Endodermal cell (in vitro differentiated cells): ENCODE measurements at places on chromosomes 6 and 20. TPM values are rescaled to one million over a fixed set of nuclear protein-coding genes. Genes with fewer than 3 reads are reported as not detected.

Gene RPN2
- total RNA-seq, result 228 and 230 TPM in 2 replicates

Gene HSPA1B
- 83.9 and 87.6 TPM in 2 replicates for total RNA-seq

Gene NHLRC1
- total RNA-seq, result 0.29 to 0.55 TPM (median 0.35 TPM) in 3 replicates

Gene ZNF322
- 29.8 to 71.2 TPM (median 59.9 TPM) in 3 replicates for total RNA-seq

Gene OARD1
- total RNA-seq, result 36.4 to 42.4 TPM (median 40.7 TPM) in 3 replicates

Gene FABP7
- 1.9 to 3.9 TPM (median 3.4 TPM) in 3 replicates for total RNA-seq
